ENCODE measurements at places on chromosomes 3 and 15. TPM values are rescaled to one million over a fixed set of nuclear protein-coding genes. Genes with fewer than 3 reads are reported as not detected.

The ANKRD63 gene
- not detected for total RNA-seq

The AP3B2 gene
- 0.81 TPM for total RNA-seq

The ITPKA gene
- 0.50 TPM for total RNA-seq

The CPNE9 gene
- total RNA-seq, result not detected

The CYP1A1 gene
- total RNA-seq, result not detected

The GABRB3 gene
- 0.11 TPM for total RNA-seq

The FBLN2 gene
- 13.7 TPM for total RNA-seq

The IGSF11 gene
- total RNA-seq, result 0.86 TPM

The CCR4 gene
- total RNA-seq, result 8.7 TPM

The STXBP5L gene
- not detected for total RNA-seq

The ADAMTSL3 gene
- not detected for total RNA-seq

DNA sequence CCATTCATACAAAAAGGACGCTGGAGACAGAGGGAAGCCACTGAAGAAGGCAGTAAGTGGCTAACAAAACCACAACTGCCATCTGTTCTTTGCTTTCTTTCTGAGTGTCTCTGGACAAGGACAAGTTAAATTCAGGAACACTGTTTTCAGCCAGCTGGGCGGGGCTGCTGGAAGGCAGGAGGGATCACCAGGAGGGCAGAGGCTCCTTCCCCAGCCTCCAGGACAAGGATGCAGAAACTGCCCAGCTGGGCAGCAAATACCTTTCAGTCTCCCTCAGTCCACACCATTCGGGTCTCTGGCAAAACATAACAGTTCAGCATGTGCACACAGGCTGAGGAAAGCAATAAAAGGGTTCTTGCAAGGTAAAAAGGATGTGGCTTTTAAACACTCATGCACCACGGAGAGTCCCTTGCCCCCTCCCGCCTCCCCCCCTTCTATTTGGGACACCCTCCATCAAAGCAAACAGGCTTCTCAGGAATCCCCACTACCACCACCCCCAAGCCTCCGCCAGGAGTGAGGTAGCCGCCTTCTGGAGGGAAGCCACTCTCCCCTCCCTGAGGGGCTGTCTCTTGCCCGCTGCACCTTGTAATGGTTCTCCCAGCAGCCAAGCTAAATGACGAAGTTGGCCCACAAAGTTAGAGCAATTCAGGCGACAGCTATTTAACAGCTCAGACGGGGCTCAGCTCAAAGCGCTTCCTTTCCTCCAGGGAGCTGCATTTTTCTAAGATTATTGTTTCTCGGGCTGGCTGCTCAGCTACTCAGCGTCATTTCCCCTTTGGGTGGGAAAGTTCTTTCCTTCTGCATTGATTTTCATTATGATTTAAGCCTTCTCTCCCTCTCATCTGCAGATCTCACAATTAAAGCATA, 3.8 kb downstream of the HEG1 start:
- DNase-seq, result peak; percentile 25

GRCh38 chr3:179750720-179751328, 98.0 kb downstream of the USP13 start:
- DNase-seq, result no peak

DNA sequence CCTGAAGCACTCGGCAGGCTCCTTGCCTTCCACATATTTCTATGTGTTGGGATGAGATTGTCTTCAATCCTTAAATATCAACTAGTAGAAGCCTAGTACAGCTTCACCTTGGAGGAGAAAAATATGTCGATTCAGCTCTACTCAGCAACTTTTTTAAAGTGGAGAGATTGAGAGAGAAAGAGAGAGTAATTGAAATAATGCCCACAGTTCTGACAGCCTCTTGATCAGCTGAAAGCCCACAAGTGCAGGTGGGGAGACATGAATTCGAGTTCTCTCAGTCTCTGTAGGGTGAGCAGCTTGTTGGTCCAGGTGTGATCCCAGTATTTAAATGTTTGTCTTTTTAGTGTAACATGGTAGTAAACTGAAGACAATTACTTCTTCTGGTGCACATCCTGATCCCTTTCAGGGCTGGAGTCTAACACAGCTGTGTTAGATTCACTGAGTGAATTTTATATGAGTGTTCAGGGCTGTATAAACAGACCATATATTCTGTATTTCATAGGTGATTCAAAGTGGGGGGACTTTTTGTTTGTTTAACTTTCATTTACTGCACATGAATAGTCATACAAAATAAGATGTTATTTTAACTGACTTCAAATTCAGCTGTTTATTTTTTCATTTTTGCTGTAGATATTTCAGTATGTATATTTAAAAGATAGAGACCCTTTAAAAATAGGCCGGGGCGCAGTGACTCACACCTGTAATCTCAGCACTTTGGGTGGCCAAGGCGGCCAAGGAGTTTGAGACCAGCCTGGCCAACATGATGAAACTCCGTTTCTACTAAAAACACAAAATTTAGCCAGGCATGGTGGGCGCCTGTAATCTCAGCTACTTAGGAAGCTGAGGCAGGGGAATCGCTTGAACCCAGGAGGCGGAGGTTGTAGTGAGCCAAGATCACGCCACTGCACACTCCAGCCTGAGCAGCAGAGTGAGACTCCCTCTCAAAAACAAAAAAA, 64.0 kb downstream of the ST6GAL1 start:
- DNase-seq, result no peak

GRCh38 chr15:95228856-95229555, 997.6 kb downstream of the MCTP2 start:
- no peak for DNase-seq

DNA sequence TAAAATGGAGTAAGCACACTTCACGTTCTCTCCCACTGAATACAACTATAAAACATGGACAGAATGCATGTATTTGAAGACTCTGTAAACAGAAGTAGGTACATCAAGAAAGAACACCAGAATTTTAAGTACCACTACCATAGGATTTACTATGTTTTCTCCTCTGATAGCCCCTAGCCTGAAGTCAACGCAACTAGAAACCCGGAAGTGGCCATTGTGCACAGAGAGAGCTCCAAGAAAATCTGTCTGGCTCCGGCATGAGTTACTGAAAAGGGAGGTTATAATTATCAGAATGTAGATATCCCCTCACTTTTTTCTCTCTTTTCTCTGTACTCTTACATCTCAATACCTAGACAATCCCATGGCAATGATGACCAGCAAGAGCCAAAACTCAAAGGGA, 23.8 kb downstream of the KBTBD12 start:
- DNase-seq, result no peak

- DNase-seq, result no peak
These were observed 21.4 kb upstream of the JMJD7 start for GRCh38 chr15:41806291-41807181.

DNA sequence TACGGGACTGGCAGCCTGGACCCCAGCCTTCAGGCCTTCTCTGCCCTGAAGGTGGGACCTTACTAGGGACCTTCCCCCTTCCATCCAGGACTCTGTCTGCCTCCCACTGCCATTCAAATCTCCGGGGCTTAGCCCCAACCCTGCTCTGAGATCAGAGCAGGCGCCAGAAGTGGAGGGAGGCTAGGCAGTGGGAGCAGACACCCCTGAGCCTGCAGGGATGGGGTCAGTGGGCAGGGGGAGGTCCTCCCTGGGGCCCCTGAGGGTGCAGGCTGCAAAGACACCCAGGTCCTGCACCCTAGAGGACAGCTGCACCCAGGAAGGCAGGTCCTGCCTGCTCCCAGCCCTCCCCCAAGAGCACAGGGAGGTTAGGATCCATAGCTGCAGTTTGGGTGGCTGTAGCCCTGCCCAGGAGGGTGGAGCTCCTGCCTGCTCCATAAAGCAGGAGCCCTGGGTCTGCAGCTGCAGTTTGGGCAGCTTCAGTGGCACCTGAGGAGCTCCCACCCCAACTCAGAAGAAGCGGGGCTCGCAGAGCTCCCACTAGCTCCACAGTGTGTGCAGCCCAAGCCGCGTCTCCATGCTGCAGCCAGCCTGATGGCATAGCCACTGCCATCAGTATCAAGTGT, 8.1 kb upstream of the POC1A start:
- DNase-seq, result no peak

- DNase-seq, result no peak
These were observed 46.9 kb downstream of the FAM43A start for GRCh38 chr3:194732617-194733016.

GRCh38 chr3:176840641-176841286, 356.5 kb downstream of the TBL1XR1 start:
- no peak for DNase-seq

DNA sequence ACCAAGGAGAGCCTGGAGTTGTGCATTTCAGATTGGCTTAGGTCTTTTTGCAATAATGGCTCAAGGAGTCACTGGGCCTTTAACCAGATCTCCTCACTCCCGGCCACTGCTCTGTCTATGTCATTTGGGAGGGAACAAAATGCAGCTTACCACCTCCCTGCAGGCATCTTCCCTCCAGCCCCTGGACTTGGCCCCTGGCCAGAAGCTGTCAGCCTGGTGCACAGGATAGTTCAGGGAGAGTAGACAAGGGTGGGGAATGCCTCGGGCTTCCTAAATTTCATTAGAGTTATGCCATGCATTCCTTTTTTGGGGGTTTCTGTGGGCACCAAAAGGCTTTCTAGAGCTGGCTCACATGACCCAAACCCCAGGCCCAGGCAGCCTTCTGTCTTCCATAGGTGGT, 70.2 kb upstream of the HRH1 start:
- no peak for DNase-seq

DNA sequence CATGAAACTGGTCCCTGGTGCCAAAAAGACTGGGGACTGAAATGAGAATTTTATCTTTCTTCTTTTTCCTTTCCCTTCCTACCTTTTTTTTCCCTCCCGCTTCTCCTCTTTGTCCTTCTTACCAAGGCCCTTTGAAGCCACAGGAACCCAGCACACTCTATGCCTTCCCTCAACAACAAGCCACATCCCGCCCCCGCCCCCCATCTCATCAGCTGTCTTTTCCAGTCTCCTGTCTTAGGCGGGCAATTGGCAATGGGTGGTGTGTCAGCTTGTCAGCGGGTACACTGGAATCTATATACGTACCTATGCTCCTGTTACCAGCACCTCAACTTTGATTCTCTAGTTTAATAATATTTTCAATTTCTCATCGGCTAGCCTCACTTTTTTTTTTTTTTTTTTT, 56.3 kb upstream of the CHD2 start:
- DNase-seq, result peak; percentile 38

- peak; percentile 56 for DNase-seq
These were observed 570 bp downstream of the PCNP start for GRCh38 chr3:101574388-101575112.

DNA sequence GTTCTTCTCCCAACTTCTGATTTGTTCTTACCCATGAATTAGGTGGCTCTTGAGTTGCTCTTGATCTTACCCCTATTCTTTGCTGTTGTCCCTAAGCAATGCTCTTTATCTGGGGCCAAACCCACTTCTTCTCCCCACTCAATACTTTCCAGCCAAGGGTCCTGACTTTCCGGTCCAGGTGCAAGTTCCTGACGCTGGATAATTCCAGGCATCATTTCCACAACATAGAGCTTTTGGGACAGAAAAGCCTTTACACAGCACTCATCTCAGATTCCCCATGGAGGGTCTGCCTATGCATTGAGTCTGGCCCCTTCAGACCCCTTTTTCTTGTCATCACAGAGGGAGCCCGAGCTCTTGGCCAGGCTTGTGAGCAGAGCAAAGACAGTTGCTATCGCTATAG, 85.4 kb upstream of the BOC start:
- no peak for DNase-seq

DNA sequence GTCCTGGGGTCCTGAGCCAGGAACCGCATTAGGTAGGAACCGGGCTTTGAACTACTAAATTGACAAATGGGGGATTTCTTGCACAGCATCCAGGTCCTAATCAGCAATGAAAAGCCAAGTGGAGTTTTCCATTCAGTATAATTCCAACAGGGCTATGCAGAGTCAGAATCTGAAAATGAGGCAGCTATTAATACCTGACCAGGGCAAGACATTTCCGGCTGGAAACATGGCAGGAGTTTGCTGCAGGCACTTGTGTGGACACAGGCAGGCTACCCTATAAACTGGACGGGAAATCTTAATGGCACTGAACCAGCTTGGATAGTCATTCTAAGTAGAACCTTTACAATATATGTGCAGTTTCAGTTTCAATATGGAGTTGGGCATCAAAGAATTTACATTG, 553.1 kb downstream of the FGF12 start:
- no peak for DNase-seq

DNA sequence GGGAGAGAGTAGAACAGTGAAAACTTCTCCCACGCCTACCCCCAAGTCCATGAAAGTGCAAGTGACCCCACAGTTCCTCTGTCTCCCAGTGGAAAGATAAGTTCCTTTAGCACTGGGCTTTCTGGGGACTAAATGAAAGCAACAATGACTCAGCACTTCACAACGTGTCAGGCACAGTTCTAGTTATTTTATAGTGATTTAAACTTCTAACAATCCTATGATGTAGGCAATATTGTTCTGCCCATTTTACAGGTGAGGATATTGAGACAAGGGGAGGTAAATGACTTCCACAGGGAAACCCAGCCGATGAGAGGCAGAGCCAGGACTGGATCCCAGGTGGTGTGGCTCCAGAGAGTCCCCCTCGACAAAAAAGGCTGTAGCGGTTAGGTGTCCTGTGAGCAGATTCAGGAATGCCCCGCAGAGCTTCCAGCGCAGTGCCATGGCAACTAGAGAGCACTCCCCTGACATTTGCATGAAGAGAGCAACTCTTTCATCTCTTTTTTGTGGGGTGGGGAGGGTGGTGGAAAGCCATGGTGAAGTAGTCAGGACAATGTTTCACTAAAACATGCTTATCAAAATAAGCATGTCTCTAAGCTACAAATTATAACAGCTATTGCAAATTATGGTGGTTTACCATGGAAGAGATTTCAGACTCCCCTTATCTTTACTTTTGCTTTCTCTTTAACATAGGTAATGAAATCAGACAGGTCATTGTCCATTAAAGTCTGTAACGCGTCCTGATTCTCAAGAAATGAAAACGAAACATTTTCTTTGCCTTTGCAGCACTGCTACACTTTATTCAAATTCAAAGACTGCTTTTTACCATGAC, 62.1 kb downstream of the NR2F2 start:
- no peak for DNase-seq

DNA sequence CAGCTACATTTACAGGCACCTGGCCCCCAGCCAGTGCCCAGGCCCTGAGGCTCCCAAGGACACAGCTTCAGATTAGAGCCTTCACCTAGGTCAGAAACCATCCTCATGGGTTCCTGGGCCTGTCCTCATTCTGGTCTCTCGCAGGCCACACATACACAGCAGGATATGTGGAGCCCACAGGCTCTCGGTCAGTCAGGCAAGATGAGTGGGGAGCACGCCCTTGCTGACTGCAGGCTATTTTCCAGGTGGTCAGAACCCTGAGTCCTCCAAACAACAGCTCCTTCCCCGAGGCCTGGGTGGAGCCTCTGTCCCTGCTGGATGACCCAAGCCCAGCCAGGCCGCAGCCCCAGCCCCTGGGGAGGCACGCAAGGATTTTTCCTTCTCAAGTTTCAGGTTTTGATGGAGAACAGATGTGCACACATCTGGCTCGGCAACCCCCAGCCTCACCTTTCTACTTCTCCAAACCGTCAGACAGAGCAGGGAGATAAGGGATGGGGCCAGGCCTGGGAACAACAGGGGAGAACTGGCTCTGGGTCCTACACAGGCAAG, 1.6 kb downstream of the STRA6 start:
- no peak for DNase-seq

GRCh38 chr3:117563063-117563462, 853.5 kb downstream of the TUSC7 start:
- no peak for DNase-seq

- no peak for DNase-seq
These were observed 138.3 kb downstream of the LRIG1 start for GRCh38 chr3:66362541-66362941.

- no peak for DNase-seq
These were observed 98.3 kb upstream of the CBLB start for GRCh38 chr3:105967117-105967516.

- DNase-seq, result no peak
These were observed 65.6 kb downstream of the WDR72 start for GRCh38 chr15:53693729-53694475.

GRCh38 chr15:101492766-101493692, 3.5 kb upstream of the PCSK6 start:
- DNase-seq, result no peak
